ENCODE measurements at places on chromosomes 3 and 15. TPM values are rescaled to one million over a fixed set of nuclear protein-coding genes. Genes with fewer than 3 reads are reported as not detected.

CFAP44 gene
- 1.2 TPM for total RNA-seq

XXYLT1 gene
- 18.0 TPM for total RNA-seq

BCHE gene
- 0.20 TPM for total RNA-seq

CCR2 gene
- total RNA-seq = not detected

SLC28A2 gene
- not detected for total RNA-seq

ECE2 gene
- not detected for total RNA-seq

FANCD2OS gene
- total RNA-seq = not detected

CRYGS gene
- total RNA-seq = 1.6 TPM

SH3GL3 gene
- 8.9 TPM for total RNA-seq

GOLGA8J gene
- total RNA-seq = not detected

WNT5A gene
- total RNA-seq = 0.11 TPM

TTC23 gene
- total RNA-seq = 3.5 TPM

EPHA3 gene
- not detected for total RNA-seq

ATP13A5 gene
- total RNA-seq = not detected

A4GNT gene
- total RNA-seq = not detected

POLR2H gene
- total RNA-seq = 134 TPM

CTXN2 gene
- total RNA-seq = not detected

SLC49A4 gene
- 1.0 TPM for total RNA-seq

ATP10A gene
- 0.04 TPM for total RNA-seq

SLC38A3 gene
- total RNA-seq = 0.27 TPM

KLHDC8B gene
- total RNA-seq = 32.9 TPM

GCSAM gene
- 0.04 TPM for total RNA-seq

ASB14 gene
- not detected for total RNA-seq

IQCH gene
- total RNA-seq = 3.2 TPM

B3GALNT1 gene
- 2.0 TPM for total RNA-seq

KCNMB3 gene
- 14.3 TPM for total RNA-seq

PIF1 gene
- 21.7 TPM for total RNA-seq

ZBTB20 gene
- 2.8 TPM for total RNA-seq

AGBL1 gene
- not detected for total RNA-seq

AP3B2 gene
- 0.18 TPM for total RNA-seq

ERICH6 gene
- total RNA-seq = not detected

ZNF385D gene
- 0.66 TPM for total RNA-seq

LOXL1 gene
- total RNA-seq = not detected
